ENCODE measurements at places on chromosomes 12 and 14. TPM values are rescaled to one million over a fixed set of nuclear protein-coding genes. Genes with fewer than 3 reads are reported as not detected.

Gene KLRC1
- total RNA-seq: 3.1 TPM

Gene GALNT16
- total RNA-seq: 0.05 TPM

Gene SOAT2
- 2.2 TPM for total RNA-seq

Gene SIX6
- not detected for total RNA-seq

Gene MSI1
- 6.6 TPM for total RNA-seq

Gene CAPZA3
- total RNA-seq: not detected

Gene ITGB7
- total RNA-seq: 111 TPM

Gene APOLD1
- 10.4 TPM for total RNA-seq

Gene OR6C70
- total RNA-seq: not detected

Gene SLC6A15
- 0.30 TPM for total RNA-seq

Gene OASL
- total RNA-seq: 45.1 TPM

Gene RNASE7
- total RNA-seq: not detected

Gene ADAMTS20
- total RNA-seq: not detected

Gene VASH1
- 4.4 TPM for total RNA-seq

Gene CDKL1
- 6.3 TPM for total RNA-seq

Gene ZNF605
- total RNA-seq: 6.8 TPM

Gene TAS2R8
- total RNA-seq: not detected

Gene TCL1B
- total RNA-seq: not detected

Gene FAM181A
- not detected for total RNA-seq

Gene CPSF6
- 86.1 TPM for total RNA-seq

Gene KLRC2
- 1.4 TPM for total RNA-seq

Gene CATSPERB
- 0.91 TPM for total RNA-seq

Gene SERPINA9
- not detected for total RNA-seq

Gene AKAP3
- total RNA-seq: 5.4 TPM

Gene MYO1H
- not detected for total RNA-seq

Gene RERG
- not detected for total RNA-seq

Gene SLC5A8
- not detected for total RNA-seq

Gene GPR137C
- total RNA-seq: 0.46 TPM

Gene BBOF1
- 1.4 TPM for total RNA-seq

Gene RNASE3
- not detected for total RNA-seq

Gene KCNJ8
- total RNA-seq: not detected

Gene RASAL1
- 13.4 TPM for total RNA-seq

Gene DPY19L2
- total RNA-seq: 1.9 TPM

Gene TDRD9
- total RNA-seq: 1.6 TPM

Gene PPP4R4
- 6.2 TPM for total RNA-seq

Gene ERBB3
- 1.9 TPM for total RNA-seq

Gene ATXN2
- 47.9 TPM for total RNA-seq

Gene GIT2
- total RNA-seq: 70.0 TPM

Gene PLEKHH1
- 1.0 TPM for total RNA-seq

Gene EAPP
- 53.4 TPM for total RNA-seq

Gene RNASE2
- total RNA-seq: not detected

Gene TPPP2
- total RNA-seq: not detected

Gene CEBPE
- total RNA-seq: 0.36 TPM

Gene KRT72
- 0.31 TPM for total RNA-seq

Gene SLC17A8
- not detected for total RNA-seq

Gene ABCD2
- 10.0 TPM for total RNA-seq

Gene MEG3
- not detected for total RNA-seq

Gene NFATC4
- 2.6 TPM for total RNA-seq

Gene STYK1
- 1.8 TPM for total RNA-seq

Gene OR4E2
- not detected for total RNA-seq

Gene KRT74
- total RNA-seq: not detected

Gene PLEK2
- 0.84 TPM for total RNA-seq

Gene FAR2
- 2.3 TPM for total RNA-seq

Gene TAS2R7
- not detected for total RNA-seq

Gene INHBC
- not detected for total RNA-seq

Gene MANSC4
- total RNA-seq: not detected

Gene TCL1A
- 0.29 TPM for total RNA-seq
